ENCODE measurements at places on chromosomes 4 and X.

- DNase-seq: no peak
Observed at GRCh38 chrX:57651169-57651919, 28.7 kb downstream of the NLRP2B start.

DNA sequence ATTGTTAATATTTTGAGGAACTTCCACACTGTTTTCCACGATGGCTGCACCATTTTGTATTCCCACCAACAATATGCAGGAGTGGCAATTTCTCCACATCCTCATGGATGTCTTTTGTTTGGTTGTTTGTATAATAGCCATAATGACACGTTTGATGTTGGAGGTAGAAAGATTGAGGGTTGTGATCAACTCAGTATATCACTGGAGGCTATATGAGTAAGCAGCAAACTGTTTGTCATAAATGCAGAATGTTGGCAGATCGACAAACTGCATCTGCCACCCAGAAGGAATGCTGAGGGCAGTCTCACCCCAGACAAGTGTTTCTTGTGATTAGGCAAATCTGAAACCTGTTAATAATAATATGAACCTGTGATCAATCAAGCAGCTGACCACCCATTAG, 243.9 kb upstream of the WDFY3 start:
- no peak for DNase-seq

DNA sequence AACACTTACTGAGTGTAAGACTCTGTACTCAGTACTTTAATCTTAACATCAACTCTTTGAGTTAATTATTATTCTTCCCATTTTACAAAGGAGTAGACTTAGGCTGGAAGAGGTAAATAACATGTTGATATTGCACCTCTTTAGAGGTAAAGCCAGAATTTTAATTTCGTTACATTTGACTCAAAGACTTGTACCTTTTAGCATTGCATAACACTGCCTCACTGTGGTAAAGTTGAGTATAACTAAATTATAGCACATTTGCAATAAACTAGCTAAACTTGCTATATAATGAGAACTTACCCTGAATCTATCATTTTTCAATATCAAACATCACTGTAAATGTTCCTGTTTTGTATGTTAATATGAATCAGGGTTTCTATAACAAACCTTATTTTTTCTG, 218.5 kb downstream of the PRR32 start:
- DNase-seq: no peak

DNA sequence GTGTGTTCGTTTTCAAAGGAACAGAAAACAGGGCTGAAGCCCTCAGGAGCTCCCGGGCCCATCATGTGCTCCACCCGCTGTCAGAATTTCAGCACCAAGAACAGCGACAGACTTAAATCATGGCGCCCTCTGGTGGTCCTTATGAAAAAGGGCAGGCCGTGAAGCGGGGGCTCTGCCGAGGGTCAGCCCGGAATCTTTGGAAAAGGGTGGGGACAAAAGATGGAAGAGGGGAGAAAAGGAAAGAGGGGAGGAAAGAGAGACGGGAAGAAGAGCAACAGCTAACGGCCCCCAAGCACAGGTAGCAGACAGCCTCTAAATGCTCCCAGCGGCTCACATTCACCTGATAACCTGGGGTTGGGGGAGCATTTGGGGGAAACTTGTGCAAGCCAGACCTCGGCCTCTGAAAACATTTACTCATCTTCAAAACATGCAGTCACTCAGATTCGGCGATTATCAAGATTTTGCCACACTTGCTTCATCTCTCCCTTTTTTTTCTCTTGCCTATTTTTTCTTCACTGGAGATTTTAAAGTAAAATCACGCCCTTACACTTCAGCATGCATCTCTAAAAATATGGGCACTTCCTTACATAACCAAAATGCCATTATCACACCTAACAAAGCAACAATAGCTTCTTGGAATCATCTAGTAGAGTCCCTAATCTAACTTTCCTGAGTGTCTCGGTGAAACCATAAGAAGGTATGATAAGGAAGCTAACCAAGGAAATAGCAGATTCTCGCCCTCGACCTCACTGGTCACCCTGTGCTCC, 28.1 kb upstream of the MAN2B2 start:
- peak; percentile 67 for DNase-seq

DNA sequence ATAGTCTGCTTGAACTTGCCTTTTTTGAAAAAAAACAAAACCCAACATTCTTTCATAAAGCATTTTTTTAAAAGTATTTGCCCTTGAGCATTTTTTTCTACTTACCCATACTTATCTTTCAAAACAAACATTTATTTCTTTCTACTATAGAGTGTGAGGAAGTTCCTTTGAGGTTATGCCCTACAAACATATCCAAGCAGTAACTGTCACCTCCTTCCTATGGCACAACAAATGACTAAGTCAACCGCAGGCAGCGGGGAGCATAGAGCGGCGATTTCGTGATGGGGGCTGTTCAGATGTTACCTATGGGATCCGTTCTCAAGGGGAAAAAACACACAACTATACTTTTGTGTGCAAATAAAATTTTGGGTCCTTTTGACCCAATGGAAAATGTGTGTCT, 19.4 kb downstream of the SPRY1 start:
- DNase-seq: no peak

DNA sequence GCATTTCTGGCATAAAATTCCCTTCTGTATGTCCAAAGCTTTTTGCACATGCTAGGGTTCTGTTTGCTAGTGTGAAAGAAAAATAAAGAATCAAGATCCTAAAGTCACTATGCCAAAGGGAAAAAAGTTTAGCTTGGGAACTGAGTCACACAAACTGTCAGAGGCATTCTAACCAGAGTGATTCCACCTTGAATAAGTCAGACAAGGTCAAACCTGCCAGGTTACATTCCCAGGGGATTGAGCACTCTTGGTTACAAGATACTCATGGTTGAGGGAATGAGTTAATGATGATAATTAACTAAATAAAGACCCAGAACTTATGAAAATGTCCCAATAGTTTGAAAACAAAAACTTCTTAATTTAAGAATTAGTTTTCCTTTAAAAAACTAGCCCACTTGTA, 13.7 kb upstream of the UGT2B17 start:
- DNase-seq: no peak

DNA sequence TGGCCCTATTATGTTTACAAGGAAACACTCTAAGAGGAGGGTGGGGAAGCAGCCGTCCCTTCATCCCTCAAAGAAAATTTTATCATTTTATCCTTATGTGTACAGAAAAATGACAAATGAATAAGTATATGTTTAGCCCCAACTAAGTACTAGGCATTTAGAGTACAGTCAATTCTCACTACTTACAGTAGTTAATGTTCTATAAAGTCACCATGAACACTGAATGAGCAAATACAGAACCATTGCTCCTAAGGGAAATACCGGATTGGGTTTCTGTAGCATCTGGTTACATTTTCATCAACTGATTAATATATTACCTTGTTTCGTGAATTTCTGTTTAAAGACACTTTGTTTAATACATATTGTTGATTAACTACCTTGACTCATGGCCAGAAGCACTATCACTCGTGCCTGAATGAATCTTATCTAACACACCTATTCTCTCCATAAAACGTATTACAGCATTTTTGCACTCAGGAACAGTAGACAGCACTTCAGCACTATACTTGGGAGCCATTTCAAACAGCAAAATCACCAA, 109.3 kb downstream of the ASB9 start:
- DNase-seq: no peak

DNA sequence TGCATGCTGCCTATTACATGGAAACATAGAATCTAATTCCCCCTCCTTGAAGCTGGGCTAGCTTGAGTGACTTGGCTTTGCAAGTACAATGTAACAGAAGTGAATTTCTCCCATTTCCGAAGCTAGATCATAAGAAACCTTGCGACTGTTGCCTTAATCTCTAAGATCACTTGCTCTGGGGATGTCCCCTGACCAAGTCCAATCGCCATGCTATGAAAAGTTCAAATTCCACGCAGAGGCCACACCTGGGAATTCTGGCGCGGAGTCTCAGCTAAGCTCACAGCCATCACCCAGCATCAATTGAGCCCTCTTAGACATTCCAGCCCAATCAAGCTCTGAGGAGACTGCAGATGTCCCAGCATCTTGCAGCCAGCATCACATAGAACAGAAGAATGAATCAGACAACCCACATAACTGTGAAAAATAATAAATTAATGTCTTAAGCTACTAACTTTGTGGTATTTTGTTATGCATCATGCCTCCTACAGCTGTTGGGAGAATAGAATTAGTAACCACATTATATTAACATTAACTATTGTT, 27.0 kb downstream of the GPM6A start:
- no peak for DNase-seq

GRCh38 chrX:118506805-118507480, 11.3 kb downstream of the DOCK11 start:
- no peak for DNase-seq

GRCh38 chr4:123862812-123863211, 466.2 kb downstream of the SPRY1 start:
- no peak for DNase-seq

GRCh38 chr4:87410157-87410556, 12.2 kb upstream of the NUDT9 start:
- DNase-seq: no peak

DNA sequence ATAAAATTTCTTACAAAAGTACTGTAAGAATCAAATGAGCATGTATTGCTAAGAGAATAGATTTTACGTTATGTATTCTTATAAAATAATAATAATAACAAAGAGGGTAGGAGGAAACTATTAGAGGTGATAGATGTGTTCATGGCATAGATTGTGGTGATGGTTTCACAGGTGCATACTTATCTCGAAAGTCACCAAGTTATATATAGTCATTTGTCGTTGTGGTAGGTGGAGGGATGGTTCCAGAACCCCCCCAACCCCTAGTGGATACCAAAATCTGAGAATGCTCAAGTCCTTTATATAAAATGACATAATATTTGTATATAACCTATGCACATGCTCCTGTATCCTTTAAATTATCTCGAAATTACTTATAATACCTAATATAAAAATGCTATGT, 36.7 kb upstream of the H2AZ1 start:
- DNase-seq: no peak

- no peak for DNase-seq
Observed at GRCh38 chr4:63921561-63921960, 487.7 kb downstream of the TECRL start.

GRCh38 chrX:6505960-6506359, 29.0 kb downstream of the VCX3A start:
- DNase-seq: no peak

GRCh38 chr4:20483416-20483815, 216.8 kb upstream of the PACRGL start:
- DNase-seq: no peak

- DNase-seq: no peak
Observed at GRCh38 chr4:167021545-167022155, 212.6 kb downstream of the SPOCK3 start.

- no peak for DNase-seq
Observed at GRCh38 chr4:7708981-7709380, 230.7 kb downstream of the AFAP1 start.

GRCh38 chr4:109979920-109980717, 67.4 kb downstream of the EGF start:
- DNase-seq: peak; percentile 4

- no peak for DNase-seq
Observed at GRCh38 chr4:86432559-86433134, 72.8 kb upstream of the MAPK10 start.

- no peak for DNase-seq
Observed at GRCh38 chr4:184896868-184897715, 71.3 kb upstream of the ACSL1 start.

DNA sequence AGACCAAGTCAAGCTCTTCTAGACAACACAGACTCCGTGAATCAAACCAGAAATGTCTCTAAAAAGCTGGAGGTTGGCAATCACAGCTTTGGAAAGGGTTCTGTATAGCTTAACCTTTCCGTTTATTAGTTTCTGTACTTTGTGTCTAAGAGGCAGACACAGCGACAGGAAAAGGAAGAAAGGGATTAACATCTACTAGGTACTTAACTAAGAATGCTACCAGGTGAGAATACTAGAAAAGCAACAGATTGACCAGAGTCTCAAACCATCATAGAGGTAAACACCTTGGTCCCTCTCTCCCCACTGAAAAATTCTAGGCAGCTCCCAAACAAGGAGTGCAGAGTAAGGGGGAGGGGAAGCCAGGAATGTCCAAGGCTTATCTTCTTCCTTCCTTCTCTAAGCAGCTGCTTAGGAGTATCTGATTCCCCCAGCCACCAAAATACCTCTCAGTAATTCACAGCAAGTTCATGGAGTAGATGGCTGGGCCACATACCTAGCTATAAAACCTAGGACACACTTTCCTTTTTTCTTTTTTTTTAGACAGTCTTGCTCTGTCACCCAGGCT, 80.8 kb downstream of the APBB2 start:
- DNase-seq: no peak

DNA sequence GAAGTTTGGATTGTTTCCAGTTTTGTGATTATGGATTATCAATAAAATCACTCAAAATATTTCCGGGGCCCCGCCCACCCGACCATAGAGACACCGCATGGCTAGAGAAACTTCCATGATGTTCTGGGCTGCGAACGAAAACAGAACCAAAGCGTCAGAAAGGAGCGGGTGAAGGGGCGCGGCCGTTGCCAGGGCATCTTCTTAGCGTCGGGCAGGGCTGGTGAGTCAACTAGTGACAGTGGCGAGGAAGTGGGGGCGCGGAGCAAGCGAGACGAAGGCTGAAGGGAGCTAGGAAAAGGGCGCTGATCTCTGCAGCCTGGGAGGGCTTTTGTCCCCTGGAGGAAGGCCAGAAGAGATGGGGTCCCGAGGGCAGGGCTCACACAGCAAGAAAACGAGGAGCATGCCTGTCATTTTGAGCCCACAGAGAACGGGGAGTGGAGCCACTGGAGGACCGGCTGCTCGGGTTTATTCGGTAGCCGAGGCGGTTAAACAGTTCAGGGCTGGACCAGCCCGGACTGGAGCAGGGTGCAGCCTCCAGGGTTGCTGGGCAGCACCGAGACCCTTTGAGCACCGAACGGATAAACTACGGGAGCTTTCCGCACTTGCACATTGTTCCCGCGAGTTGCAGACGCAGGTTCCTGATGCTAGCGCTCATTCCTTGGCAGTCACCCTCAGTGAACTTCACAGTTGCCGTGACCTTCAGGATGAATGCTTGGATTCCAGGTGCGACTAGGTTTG, 298.1 kb upstream of the TRPC5 start:
- no peak for DNase-seq

DNA sequence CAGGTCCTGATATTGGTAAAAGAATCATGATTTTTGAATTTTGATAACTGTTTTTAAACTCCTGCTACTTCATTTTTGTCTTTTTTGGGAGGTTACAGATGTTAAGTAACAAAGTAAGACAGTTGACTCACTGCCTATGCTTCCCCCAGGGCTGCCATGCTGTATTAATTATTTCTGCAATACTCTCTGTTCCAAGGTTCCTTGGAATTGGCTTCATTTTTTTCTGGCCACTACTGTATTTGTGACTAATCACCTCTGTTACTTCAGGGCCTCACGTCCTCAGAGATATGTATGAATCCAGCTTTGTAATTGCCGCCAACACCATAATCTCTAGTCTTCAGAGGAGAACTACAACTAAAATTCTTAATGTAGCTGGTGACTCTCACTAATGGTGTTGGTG, 1729.3 kb downstream of the C4orf33 start:
- no peak for DNase-seq

GRCh38 chrX:11386812-11387211, 93.6 kb downstream of the AMELX start:
- DNase-seq: no peak

All from hepatic stellate cell (primary cell).